ENCODE measurements at places on chromosomes 5 and 9.

GRCh38 chr9:98686961-98687855 lies 21.5 kb downstream of the GABBR2 start:
- DNase-seq = no peak

DNA sequence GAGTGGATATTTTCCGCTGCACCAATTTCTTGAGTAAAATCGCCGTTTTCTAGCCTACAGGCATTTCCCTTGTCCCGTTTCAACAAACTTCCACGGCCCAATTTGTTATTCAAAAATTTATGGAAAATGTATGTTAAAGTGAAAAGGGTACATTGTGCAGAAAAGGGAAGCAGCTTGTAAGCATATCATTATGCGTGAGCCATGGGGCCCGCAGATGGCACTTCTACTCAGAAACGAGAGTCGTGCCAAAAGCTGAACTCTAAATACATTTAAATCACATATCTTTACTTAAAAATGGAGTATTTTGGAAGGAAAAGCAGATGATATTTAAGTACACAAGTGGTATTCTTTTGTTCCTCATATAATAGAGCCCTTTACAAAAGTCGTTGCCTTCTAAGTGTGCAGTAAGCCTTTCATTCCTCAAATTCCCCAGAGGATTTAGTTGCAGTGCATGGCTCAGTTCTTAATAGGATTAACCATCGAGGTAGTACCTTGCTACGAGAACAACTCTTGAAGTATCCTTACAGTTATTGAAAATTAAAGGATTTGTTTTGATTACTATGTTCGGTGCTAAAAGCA lies 1227.2 kb upstream of the WWC1 start:
- no peak for DNase-seq

DNA sequence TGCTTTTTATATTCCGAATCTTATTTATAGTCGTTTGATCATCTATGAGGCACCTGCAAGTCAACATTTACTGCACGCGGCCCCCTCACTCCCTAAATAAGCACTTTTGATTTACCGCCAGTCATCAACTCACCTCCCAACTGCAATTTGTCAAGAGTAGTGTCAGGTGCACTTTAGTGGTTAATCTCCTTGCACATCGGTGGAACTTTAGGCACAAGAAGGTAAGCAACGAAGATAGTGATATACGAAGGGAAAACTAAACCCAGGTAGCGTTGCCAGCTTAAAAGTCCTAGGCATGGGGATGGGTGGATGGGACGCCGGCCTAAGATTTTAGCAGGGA lies 513 bp upstream of the RNF180 start:
- DNase-seq = no peak

GRCh38 chr5:179680014-179680779 lies 637 bp downstream of the CBY3 start:
- DNase-seq = no peak

DNA sequence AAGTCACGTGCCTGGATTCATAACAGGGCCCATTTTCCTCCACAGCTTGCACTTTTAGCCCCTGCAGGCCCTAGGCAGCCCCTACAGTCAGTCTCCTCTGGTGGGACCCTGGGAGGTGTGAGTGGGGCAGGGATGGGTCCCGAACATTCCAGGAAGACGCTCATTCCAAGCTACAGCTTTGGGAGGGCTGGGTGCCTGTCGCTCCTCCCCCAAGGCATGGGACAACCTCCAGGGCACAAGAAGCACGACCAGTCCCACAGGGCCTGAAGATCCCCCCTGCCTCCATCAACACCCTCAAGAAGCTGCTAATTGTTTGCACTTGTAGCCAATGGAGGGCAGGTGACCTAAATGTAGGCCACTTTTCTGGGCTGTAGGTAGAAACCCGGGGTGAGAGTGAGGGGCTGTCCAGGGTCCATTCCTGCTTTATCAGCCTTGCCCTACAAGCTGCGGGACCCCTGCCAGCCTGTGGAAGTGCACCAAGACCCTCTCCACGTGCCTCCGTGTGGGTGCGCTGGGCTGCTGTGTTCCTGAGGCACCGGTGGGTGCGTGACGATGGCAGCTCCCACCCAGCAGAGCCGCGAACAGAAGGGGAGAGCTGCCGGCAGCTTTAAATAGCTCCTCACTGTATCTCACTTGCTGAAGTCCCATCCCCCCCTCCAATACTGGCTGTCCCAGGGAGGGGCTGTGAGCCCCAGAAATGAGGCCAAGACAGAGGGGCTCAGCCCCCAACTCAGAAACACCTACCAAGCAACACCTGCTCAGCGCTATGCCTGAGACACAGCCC lies 91.9 kb upstream of the ARAP3 start:
- DNase-seq = no peak

- DNase-seq = peak; percentile 27
Measured at GRCh38 chr5:139745800-139746690, 49.6 kb upstream of the PSD2 start.

GRCh38 chr5:179550511-179551342 lies at the start of gene RUFY1:
RUFY1 (plus strand) TSS chr5:179550554; CDS start chr5:179550570, 16 bp downstream.
- no peak for DNase-seq

GRCh38 chr9:93065135-93065720 lies 6.7 kb downstream of the SUSD3 start:
- DNase-seq = no peak

DNA sequence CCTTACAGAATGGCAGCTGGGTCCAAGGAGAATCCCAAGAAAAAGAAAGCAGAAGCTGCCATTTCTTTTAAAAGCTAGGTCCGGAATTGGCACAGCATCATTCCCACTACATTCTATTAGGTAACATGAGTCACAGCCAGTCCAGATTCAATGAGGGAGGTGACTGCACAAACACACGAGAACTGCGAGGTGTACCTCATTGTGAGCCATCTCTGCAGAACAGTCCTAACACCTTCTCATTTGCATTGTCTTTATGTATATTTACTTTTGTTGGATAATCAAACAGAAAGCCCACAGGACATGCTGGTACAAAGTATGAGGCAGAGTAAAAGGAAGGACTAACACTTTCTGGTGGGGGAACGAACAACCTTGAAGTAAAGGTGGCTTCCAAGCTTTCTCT lies 14.6 kb upstream of the HABP4 start:
- DNase-seq = no peak

DNA sequence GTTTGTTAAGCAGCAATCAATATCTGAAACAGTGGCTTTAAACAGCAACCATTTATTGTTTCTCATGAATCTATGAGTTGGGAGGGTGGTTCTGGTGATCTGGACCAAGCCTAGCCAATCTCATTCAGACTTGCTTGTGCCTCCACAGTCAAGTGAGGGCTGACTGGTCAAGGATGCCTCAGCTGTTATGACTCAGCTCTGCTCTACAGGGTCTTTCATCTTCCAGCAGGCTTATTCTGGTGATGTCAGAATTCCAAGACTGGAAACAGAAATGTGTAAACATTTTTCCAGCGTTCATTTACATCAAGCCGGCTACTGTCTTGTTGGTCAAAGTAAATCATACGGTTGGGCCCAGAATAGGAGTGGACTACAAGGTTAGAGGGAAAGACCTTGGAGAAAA lies 2.5 kb upstream of the PIP5K1B start:
- no peak for DNase-seq

GRCh38 chr5:89253666-89254352 lies 370.8 kb upstream of the MEF2C start:
- DNase-seq = no peak

DNA sequence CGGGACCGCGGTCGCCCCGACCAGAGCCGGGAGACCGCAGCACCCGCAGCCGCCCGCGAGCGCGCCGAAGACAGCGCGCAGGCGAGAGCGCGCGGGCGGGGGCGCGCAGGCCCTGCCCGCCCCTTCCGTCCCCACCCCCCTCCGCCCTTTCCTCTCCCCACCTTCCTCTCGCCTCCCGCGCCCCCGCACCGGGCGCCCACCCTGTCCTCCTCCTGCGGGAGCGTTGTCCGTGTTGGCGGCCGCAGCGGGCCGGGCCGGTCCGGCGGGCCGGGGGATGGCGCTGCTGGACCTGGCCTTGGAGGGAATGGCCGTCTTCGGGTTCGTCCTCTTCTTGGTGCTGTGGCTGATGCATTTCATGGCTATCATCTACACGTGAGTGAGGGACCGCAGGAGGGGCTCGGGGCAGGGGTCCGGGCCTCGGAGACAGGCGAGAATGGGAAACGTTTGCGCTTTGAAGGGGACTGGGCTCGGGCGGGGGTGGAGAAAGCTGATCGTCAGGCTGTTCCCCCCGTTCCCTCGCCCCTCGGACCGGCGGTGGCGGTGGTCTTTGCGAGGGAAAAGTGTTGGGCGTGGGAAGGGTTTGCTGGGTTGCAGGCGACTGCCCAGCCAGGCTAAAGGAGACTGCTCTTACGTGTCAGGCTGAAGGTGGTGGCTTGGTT lies 457 bp downstream of the UGCG start:
- no peak for DNase-seq

- DNase-seq = no peak
Measured at GRCh38 chr5:113612060-113612496, 98.6 kb downstream of the YTHDC2 start.

DNA sequence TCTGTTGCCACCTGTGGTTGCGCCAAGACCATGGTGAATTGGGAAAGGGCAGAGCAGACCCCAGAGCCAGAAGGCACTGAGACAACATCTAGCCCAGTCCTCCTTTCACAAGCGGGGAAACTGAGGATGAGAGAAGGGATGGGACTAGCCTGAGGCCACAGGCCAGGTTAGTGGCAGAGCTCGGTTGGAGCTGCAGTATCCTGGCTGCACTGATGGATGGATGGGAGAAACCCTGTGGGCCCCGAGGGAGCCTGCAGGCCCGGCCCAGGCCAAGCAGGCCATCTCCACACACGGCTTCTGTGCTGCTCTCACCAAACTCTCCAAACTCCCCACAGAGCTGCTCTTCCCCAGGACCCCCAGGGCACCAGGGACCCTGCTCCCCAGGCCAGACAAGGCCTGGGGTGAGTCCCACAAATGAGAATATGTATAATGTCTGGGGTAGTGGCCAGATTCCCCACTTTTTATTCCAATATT lies 60.2 kb downstream of the TSTD2 start:
- DNase-seq = no peak

- no peak for DNase-seq
Measured at GRCh38 chr5:108798513-108799265, 51.0 kb downstream of the FER start.

GRCh38 chr9:73162987-73163768 lies 11.5 kb downstream of the ANXA1 start:
- DNase-seq = no peak

DNA sequence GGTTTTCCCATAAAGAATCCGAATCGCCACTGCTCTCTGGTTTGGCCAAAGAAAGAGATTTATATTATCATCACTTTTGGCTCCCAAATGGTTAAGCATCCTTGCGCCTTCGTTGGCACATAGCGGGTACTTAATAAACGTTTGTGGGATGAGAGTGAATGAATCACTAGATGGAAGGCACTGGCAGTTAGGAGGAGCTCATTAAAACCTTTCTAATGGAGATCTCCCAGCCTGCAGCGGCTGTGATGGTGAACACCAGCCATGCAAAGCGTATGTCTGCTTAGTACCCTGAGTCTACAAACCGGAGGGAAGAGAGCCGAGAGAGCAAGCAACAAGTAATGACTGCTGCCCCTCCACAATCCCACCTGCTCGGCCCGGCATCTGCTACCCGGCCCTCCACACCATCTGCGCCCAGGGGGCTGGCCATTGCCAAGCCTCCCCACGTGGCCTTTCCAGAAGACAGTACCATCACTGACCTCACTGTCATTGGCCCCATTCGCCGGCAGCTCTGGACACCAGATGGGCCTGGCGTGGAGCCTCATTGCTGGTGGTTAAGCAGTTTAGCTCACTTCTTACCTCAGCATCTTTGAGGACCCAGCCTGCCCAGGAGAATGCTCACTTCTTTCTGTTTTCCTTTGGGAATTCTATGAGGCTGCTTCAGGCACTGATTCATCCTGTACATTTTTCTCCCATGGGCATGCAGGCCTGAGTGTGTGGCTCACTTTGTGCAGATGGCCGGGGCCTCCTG lies 39.3 kb upstream of the ANKRD33B start:
- DNase-seq = peak; percentile 18

DNA sequence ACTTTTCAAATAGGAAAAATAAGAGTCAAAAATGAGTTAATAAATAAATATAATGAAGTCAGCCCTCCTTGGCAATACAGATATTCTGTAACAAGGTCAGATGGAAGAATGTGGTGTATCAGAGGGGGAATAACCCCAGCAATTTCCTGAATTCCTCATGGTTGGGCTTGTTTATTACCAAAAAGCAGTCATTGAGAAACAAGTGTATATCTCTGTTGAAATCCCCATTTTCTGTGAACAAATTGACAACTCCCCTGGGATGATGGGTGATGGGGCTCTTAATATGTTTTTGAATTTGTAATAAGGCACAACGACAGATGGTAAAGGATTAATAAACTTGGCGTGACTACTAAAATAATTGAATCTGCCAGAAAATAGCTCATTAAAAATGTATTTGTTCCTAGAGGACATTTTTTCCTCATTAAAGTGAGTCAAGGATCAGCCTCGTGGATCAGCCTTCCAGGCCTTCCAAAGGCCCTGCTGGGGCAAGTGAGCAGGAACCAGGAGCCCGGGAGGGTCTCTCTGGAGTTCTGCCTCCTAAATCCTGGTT lies 34.2 kb downstream of the THBS4 start:
- no peak for DNase-seq

- DNase-seq = no peak
Measured at GRCh38 chr9:95991326-95991725, 115.8 kb downstream of the ERCC6L2 start.

DNA sequence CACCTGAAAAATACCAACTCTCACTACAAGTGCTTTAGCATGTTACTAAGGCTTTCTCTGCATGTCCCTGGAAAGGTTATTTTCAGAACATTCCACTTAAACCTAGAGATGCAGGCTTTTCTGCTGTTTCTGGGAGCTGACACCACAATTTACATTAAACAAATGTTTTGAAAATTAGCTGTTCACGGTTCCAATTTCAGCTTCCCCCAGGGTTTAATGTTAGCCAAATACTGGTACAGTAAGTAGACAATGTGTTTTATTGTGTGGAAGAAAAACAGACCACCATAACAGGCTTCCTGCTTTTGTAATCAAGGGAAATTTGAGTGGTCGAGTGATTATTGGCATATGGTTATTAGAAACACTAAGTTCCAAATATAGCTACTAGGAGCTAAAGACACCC lies 32.0 kb downstream of the MACROH2A1 start:
- DNase-seq = no peak

DNA sequence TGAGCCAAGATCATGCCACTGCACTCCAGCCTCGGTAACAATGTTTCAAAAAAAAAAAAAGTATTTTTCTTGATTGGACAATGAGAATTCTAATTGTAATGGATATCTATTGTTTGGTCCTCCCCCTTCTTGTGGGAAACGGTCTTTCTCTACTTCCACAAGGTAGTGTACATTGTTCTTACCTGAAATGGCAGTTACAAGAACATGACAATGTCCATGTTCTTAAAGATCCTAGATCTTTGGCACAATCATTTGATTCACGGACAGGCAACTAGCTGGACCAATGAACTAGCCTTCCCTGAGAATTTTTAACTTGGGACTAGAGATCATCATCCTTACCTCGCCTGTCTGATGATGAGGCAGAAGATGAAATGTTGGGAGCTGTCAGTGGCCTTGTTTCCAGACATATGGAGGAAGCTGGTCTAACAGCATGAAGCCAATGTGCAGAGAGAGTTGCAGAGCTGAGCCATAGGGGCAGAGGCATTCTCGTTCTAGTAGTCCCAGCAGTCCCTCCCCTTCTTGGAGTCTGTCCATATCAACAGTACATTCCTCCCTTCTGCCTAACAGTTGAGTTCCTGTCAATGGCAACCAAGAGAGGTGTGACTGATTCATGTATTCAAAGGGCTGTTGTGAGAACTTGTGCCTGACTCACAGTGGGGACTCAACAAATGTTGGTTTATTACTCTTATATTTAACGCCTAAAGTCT lies 2.1 kb upstream of the MARCHF6 start:
- no peak for DNase-seq

- no peak for DNase-seq
Measured at GRCh38 chr9:77374266-77374665, 196.9 kb downstream of the VPS13A start.

- no peak for DNase-seq
Measured at GRCh38 chr5:158409507-158409906, 550.6 kb upstream of the CLINT1 start.

Data from amniotic stem cell (primary cell).